ENCODE measurements at places on chromosomes 2 and 18. TPM values are rescaled to one million over a fixed set of nuclear protein-coding genes. Genes with fewer than 3 reads are reported as not detected.

GRCh38 chr2:174593041-174593440 lies 4.6 kb downstream of the WIPF1 start:
- no peak for DNase-seq

DNA sequence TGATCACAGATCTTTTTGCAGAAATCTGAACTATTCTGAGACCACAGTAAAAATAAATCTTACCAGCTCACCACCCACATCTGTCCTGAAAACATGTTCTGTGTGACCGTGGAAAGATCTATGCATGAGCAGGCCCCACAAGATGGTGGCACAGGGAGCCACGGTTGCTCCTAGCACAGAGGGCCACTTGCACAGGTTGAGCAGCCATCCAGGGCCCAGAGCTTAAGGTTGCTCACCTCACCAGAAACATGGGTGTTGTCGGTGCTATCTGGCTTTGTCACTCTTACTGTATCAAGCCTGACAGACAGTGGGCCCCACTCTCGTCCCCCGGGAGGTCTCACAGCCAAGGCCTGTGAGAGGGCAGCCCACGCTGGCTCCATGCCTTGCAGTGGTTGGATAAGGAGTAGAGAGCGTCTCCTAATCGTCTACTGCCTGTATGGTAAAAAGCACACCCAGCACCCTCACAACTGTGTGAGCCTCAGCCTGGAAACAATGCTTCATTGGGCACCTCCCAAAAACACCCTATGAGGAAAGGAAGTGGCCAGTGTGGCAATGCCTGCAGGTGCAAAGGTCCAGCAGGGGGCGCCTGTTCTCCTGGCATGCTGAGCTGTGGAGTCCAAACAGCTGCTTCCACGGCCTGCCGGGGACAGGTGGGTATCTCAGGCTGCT lies 19.6 kb downstream of the TUBB6 start:
- DNase-seq, result no peak

DNA sequence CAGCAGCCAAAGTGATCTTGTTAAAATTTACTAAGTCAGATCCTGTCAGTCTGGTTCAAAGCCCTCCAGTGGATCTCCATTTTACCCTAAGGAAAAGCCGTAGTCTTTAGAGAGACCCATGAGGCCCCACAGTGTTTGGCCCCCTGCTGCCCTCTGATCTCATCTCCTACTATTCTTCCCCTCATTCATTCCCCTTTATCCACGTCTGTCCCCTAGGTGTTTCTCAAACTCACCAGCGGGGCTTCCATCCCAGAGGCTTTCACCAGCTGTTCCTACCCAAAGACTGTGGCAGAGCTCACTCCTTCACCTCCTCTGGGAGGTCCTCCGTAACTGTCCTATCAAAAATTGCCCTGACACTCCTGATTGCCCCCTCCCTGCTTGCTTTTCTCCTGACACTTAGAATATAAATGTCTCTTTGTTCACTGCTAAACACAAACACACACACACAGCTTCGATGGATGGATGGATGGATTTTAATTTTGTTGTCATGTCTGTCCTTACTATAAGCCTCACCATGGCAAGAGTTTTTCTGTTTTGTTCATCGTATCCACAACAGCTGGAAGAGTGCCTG lies 26.1 kb downstream of the LIMS1 start:
- no peak for DNase-seq

DNA sequence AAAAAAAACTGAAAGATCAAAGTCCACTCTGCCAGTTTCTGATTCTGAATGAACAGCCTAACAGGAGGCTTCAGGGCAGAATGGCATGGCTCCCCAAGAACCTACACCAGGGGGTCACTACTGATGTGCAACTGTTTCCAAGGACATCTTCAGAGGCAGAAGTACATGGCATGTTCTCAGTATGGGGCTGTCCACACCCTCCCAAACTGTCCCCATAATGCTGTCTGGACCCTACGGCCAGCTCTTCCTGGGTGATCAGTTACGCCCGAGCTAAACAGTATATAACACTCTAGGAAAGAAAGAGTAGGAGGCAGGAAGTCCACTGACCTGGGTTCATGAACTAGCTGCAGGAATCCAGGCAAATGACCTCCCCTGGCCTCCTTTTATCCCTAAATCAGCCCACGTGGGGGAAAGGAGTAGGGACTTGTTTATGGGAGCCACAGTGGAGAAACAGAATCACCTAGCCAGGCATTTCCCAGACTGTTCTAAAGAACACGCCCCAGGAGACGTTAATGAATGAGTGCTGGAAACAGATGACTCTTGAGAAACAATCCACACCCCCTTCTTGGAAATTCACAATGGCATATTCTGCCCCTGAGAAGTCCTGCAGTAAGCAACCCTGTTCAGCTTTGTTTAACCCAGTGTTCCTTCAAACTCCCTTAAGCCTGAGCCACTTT lies 2.5 kb downstream of the TMBIM1 start:
- no peak for DNase-seq

GRCh38 chr18:72869226-72870185 lies 1.7 kb upstream of the NETO1 start:
- no peak for DNase-seq

DNA sequence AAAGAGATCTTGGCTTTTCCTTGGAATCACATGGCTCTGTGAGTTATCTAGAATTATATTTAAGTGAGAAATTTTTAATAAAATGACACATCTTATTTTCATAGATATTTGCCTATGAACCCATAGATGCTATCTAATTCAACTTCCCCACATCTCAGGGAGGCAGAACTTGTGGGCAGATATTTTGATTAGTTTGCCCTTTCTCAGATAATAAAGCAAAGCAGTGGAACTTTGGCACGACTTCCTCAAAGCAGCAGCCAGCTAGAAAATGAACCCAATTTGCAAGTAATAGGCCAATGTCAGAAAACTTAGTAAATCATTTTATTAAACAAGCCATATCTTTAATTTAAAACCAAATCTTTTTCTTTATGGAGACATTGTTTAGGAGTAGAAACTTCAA lies 32.7 kb downstream of the RAB27B start:
- no peak for DNase-seq

Gene PREB
- polyA plus RNA-seq, result 50.7 TPM
